ENCODE measurements at places on chromosomes 6 and 20.

- no peak for DNase-seq
These were observed 83.8 kb downstream of the UST start for GRCh38 chr6:148830614-148831013.

DNA sequence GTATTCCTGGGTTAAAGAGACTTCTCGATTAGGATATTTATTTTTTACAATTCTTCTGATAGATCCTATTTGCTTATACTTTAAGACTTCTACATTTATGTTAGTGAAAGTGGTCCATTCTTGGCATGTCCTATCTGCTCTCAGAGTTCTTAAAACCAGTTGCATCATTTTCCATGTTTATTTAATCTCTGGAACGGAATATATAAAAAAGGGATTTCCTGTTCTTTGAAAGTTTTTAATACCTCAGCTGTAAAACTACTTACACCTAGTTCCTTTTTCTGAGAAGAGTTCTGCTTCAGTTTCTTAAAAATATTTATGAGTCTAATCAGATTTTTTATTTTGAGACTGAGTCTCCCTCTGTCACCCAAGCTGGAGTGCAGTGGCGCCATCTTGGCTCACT lies 18.0 kb upstream of the MYL9 start:
- DNase-seq, result no peak

DNA sequence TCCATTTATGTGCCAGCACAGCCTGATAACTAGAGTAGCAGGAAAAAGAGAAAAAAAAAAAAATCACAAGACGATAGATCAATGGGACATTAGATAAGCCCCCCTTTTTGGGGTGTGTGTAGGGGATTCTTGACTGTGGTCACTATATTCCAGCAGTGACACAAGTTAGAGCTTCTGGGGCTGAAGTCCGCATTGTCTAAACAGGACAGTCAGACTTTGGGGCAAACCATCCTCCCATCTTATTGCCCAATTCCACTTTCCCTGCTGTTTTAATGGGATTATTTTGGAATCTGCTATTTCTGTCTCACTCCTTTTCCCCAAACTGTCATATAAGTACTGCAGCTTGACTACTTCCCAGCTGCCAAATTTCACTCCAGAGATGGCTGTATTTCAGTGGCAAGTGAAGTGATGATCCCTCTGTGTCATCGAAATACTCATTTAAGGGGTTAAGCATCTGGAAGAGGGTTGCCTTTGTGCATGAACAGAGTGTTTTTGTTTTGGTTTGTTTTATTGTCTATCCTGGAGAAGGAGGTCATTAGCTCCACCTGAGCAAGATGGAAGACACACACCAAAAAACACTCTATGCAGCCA lies 182.5 kb downstream of the ATXN1 start:
- no peak for DNase-seq

DNA sequence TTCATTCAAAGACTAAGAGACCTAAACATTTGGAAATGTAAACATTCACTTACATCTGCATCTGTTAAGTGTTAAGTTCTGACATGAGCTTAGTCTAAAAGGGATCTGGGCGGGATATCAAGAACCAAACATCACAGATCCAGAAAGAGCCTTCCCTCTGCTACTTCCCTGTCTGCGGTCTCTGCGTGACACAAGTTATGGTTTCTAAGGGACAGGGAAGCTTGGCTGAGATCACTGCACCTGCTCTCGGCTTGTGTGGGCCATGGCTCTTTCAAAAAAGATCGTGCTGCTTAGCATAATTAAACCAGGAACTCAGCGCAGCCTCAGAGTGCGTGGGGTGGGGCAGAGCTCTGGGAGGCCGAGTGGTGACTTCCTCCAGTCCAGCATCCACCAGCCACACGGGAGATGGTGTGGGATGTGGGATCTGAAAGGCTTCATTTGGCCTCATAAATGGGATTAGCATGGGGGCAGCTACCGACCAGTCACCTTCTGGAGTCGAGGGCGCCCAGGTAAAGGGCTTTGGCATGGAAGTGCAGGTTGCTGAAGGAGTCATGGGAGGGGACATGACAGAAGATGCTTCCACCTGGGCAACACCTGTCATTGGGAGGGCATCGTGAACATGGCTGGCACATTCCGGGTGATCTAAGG lies 16.7 kb upstream of the RAMACL start:
- no peak for DNase-seq
